ENCODE measurements at places on chromosomes 4 and X.

- no peak for DNase-seq
These were observed 17.7 kb upstream of the PITX2 start for GRCh38 chr4:110640576-110640975.

DNA sequence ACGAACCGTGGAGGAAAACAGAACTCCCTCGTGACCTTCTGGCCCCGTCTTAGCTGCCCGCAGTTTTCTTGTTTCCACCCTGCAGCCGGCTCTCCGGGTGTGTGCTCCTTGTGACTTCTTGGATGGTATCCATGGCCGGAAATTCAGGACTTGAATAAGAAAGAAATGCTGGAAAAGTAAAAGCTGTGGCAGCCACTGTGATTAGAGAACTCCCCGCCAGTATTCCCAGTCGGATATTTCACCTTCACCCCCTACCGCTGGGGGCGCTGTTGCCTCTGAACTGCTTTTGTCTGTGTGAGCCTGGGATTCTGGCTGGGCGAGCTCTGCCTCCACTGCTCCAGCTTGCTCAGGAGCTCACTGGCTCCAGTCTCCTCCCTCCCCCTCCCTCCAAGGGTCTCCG is 41.5 kb upstream of the CYP4V2 start:
- no peak for DNase-seq

- DNase-seq, result no peak
These were observed at the start of gene GBA3 for GRCh38 chr4:22692736-22693135. GBA3 (plus strand) TSS chr4:22692937.

GRCh38 chr4:112288455-112288854 is 2.8 kb upstream of the TIFA start:
- DNase-seq, result no peak

DNA sequence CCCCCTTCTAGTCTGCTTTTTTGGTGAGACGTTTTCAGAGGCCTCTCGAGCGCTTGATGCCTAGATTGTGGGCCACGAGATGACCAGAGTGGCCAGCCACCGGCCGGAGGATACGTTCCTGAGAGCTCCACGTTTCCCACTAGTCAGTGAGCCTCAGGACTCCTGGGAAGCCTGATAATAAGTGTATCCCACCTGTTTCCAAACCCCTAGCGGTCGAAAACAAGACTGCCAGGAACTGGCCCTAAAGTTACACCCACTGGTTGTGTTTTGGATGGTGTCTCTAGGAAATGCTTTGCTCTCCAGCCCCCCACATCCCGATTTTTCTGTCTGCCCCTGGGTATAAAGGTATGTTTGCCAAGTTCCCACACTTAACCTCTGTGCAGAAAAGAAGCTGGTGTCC is 4.6 kb upstream of the RS1 start:
- DNase-seq, result no peak

DNA sequence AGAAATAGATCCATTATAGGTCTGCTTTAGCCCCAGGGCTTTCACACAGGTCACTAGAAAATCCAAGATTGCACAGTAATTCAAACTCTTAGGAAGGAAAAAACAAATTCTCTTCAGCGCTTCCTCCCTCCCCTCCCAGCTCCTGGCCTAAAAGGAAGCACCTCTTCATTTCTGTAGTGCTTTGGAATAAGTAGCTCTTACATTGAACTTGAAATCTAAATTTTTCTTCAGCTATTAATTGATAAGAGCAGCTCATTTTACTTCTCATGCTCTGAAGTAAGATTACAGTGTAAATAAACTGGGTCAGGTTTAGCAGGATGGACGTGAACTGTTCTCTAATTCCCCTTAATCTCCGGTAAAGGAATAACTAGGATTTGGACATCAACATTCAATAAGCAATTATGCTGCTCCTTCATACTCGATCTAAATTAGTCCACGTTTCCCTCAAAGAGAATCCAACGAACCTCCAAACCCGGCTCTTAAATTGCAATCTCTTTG is 10.9 kb upstream of the SEL1L3 start:
- DNase-seq, result no peak

DNA sequence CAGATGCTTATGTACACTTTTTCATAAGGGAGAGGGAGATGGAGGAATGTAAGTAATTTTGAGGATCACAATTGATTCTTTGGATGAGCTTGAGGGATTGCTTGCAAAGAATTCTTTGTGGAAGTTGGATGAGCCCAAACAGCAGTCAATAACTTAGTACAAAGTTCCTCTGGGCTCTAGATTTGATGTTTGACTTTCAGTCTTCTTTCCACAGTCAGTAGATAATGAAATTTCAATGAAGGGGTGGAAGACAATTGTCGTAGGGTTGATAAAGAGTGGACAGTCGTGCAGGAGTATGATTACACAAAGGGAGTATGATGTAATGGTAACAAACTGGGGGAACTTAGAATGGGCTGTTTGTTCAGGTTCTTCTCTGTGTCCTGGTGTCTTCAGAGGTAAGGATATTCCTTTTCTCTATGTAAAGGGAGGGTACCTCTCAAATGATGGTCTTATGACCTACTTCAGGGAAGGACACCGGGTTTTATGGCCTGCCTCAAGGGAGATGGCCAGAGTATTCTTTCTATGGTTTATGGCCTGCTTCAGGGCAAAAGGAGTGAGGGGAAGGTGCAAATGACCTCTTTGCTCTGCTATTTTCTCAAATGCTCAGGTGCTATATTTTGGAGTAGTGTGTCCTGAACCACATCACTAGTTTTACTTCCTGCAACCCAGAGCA is 1.7 kb upstream of the ABRAXAS1 start:
- no peak for DNase-seq

- DNase-seq, result no peak
These were observed 7.5 kb downstream of the P2RY4 start for GRCh38 chrX:70252491-70252890.

GRCh38 chr4:7804756-7805385 is 134.8 kb downstream of the AFAP1 start:
- DNase-seq, result no peak

GRCh38 chrX:153554519-153555167 is 37.2 kb downstream of the ATP2B3 start:
- peak; percentile 49 for DNase-seq

GRCh38 chr4:13263967-13264525 is 220.1 kb downstream of the RAB28 start:
- no peak for DNase-seq

- DNase-seq, result no peak
These were observed 933.6 kb upstream of the ADGRL3 start for GRCh38 chr4:60266505-60266904.

GRCh38 chr4:147658501-147658900 is 25.5 kb downstream of the PRMT9 start:
- DNase-seq, result no peak

GRCh38 chrX:146615628-146616348 is 193.8 kb upstream of the CXorf51B start:
- DNase-seq, result no peak

DNA sequence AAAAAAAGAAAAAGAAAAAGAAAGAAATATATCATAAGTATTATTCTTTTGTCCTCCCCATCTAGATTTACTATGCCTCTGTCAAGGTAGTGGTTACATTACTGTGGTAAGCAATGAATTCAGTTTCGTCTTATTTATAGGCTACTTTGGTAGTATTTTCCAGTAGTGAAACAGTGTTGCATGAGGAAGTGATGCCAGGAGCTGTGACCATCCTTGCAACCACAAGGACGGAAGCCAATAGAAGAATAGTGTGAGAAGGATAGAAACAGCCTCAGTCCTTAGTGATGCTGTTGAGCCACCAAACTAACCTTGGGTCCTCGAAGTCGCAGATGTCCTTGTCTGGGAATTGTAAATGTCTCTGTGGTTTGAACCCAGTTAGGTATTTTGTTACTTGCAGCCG is 328.5 kb downstream of the PPP3CA start:
- peak; percentile 30 for DNase-seq

GRCh38 chrX:69387567-69388487 is 116.3 kb upstream of the NALF2 start:
- no peak for DNase-seq

GRCh38 chrX:119251386-119251785 is 15.3 kb downstream of the PGRMC1 start:
- DNase-seq, result no peak

GRCh38 chrX:132214518-132214917 is 4.7 kb downstream of the RAP2C start:
- no peak for DNase-seq

GRCh38 chr4:4594285-4594920 is 52.6 kb upstream of the STX18 start:
- DNase-seq, result no peak

GRCh38 chr4:51923343-51923742 is 80.4 kb downstream of the DCUN1D4 start:
- no peak for DNase-seq

DNA sequence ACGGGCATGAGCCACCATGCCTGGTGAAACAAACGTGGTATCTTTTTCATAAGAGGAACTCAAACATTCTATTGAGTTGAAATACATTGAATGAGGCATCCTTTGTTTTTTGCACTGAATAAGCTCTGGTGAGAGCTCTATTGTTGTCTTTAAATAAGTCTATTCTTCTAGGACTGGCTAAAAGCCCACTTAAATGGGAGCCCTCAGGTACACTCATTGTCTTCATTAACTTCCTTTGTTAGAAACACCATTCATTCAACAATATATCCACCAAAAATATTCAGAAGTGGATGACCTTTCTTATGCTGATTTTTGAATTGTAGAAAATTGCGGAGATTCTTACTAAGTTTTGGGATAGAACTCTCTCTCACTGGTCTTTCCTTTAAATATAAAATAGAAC is 568.0 kb downstream of the IL1RAPL1 start:
- DNase-seq, result no peak

DNA sequence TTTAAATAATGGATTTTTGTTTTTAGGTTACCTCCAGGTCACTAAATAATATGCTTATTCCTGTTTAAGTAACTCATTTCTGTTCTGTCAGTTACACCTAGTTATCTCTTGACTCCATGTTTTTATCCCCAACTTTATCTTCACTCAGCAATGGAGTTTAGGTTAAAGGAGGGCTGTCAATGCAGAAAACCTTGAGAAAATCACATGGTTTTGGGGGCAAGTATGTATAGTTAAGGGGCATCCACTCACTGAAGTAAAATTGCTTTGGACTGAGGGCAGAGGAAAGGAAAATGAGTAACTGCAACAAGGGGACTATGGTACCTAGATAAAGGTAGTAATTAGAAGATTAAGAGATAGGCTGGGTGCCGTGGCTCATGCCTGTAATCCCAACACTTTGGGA is 87.1 kb downstream of the UBE2K start:
- no peak for DNase-seq

DNA sequence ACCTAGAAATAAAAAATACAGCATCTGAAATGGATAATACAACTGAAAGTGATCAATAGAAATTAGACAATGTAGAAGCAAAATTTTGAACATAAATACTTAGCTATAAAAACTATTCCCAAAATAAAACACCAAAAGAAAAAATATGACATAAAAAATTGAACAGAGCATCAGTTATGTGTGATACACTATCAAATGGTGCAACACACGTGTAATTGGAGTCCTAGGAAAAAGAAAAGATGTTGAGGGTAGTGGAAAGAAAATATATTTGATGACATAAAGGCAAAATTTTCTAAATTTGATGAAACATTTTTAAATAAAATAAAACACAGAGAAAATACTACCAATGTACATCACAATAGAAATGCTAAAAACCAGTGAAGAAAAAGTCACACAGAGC is 63.1 kb downstream of the NPY2R start:
- DNase-seq, result no peak

DNA sequence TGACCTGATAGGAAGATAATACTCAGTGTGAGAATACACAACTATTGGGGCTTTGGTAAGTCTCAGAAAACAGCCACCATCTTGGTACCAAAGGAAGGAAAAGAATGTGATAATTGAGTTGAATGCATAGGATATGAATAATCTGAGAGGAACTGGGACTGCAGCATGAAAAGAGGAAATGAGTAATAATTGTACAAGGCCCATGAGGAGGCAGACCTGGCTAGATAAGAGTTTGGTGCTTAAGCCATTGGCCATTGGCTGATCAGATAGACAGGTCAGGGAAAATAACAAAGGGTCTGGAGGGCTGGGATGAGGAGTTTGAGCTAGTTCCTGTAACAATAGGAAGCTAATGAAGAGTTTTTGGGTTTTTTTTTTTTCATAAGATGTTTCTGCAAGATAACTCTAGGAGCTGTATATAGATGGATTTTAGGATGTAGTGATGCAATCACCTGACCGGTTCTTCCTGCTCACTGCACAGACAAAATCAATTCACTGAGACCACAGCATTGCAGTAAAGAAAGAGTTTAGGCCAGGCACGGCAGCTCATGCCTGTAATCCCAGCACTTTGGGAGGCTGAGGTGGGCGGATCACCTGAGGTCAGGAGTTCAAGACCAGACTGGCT is 5.3 kb upstream of the TRMT2B start:
- peak; percentile 33 for DNase-seq

GRCh38 chr4:163331629-163332376 is 593 bp downstream of the NPY1R start:
- no peak for DNase-seq

DNA sequence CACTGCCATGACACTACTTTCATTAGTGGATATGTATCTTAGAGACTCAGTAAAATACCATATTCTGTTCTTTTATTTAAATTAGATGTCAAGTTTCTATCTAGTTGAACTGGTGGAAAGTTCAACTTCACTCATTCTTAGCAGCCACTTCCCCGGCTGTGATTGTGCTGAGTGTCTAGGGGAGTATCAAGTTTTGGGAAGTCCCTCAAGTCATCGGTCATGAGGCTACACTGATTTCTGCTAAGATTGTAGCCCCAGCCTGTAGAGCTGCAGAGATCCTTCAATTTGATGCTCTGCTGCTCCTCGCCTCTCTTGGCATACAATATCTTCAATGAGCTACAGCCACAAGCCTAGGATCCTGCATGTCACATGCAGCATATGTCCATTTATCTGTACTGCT is 53.9 kb downstream of the DMP1 start:
- DNase-seq, result no peak

- no peak for DNase-seq
These were observed 33.8 kb downstream of the NDP start for GRCh38 chrX:43939187-43939926.

DNA sequence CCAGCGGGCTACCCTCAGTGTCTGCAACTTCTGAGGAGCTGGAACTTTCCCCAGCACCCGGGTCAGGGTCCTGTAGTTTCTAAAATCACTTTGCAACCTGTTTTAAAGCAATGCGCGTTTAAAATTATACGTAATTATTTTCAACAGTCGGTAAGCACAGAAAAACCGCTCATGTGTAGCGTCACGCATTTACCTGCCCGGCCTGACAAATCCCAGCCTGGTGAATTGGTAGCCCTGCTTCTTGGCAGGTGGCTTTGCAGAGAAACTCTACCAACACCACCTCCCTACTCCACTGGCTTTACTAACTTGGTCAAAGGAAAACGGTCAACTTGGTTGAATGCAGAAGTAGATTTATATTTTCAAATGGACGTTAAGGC is 640 bp downstream of the BANK1 start:
- no peak for DNase-seq

GRCh38 chr4:24236532-24236931 is 346.7 kb upstream of the PPARGC1A start:
- no peak for DNase-seq

Measured in GDM1 (cell line).